ENCODE measurements at places on chromosomes 7 and 10.
A peak's percentile ranks its signal among the peaks of the same experiment; 100 is the strongest.

- no peak for DNase-seq
Observed at GRCh38 chr10:62393237-62393636, 19.1 kb downstream of the ZNF365 start.

DNA sequence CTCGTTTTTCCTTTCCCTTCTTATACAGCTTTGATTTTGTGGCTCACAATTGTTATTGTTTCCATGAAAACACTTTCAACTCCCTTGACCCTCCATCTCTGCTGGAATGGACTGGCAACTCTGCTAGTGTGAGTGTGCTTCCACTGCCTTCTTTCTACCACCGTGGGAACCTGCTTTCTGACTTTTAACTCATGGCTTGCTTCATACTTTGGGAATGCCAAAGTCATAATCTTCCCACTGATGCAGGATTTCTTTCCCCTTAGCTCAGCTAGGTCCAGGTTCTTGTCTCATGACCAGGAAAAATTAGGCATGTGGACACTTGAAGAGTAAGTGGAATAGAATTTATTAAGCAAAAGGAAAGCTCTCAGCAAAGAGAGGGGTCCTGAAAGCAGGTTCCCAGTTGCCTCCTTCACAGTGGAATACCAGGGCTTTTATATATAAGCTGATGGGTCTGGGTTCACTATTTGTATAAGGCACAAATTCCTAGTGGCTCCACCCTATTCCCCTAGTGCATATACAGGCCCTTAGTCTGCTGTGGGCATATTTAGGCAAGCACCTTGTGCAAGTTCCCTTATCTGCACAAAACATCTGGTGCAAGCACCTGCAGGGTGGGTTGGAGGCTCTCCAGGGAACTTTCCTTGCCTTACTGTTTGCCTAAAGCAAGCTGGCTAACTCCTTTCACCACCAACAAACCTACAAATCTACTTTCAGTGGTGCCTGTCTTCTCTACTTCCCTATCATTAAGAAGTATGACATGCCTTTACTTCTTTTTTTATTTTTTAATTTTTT lies 119.5 kb downstream of the CFAP58 start:
- DNase-seq, result no peak

GRCh38 chr10:11742009-11742778 lies at the start of gene ECHDC3:
ECHDC3 (plus strand) TSS chr10:11742382; CDS start chr10:11742577, 195 bp downstream.
- peak; percentile 36 for DNase-seq

DNA sequence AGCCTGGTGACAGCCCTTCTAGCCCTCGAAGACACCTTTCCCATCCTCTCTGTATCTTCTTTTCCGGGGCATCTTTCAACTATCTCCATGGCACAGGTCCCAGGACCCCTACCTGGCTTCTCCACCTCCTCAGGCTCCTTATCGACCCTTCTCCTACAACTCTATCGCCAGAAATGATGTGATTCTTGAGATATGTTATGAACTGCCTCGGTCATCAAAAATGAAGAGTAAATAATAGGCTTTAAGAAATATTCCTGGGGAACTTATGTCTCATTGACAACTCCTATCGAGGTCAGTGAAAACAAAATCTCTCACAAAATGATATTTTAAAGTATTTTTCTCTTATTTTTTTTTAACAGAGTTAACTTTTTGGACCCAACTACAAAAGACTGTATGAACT lies 405.5 kb upstream of the SHH start:
- DNase-seq, result no peak

- DNase-seq, result no peak
Observed at GRCh38 chr7:11753433-11753832, 78.6 kb downstream of the THSD7A start.

DNA sequence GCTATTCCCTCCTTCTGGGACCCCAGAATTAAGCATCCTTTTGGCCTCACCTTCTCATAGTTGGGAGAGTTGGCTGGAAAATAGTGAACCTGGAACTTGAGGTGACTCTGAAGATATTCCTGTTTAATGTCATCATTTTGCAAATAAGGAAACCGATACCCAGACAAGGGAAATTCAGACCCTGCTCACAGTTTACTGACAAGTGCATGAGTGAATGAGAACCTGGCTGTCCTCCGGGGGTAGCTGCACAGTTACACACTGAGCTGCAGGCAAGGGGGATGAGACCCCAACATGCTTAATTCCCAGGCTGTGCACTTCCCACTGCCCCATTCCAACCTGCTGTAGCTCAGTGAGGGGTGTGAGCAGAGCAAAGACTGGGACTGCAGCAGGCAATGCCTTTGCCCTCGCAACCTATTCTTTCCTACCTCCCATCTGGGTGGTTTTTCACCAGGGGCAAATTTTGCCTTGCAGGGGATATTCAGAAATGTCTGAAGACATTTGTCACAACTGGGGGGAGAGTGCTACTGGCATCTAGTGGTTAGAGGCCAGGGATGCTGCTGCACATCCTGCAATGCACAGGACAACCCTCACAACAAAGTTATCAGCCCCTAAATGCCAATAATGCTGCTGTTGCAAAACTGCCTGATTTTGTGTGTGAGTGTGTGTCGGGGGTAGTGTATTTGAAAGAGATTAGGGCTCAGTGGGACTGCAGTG lies 136.2 kb downstream of the SORCS3 start:
- no peak for DNase-seq

Data from stimulated activated CD8-positive, alpha-beta memory T cell treated with anti-CD3 and anti-CD28 coated beads, Interleukin-2, amount 100 ng/mL, for 1 hour (primary cell).